Thyroid gland (tissue), 4 donors: ENCODE measurements at places on chromosomes 2 and 18.
A peak's percentile ranks its signal among the peaks of the same experiment; 100 is the strongest.

GRCh38 chr18:23353459-23353858, 99.6 kb upstream of the RIOK3 start:
- H3K4me3 ChIP-seq = no peak overlapping the region
- H3K27ac ChIP-seq = no peak overlapping the region
- no peaks in the 10 kb centered on the region for H3K36me3 ChIP-seq
- peaks cover 40% of the 10 kb centered on the region for H3K4me1 ChIP-seq
- H3K27me3 ChIP-seq = no peaks in the 10 kb centered on the region

DNA sequence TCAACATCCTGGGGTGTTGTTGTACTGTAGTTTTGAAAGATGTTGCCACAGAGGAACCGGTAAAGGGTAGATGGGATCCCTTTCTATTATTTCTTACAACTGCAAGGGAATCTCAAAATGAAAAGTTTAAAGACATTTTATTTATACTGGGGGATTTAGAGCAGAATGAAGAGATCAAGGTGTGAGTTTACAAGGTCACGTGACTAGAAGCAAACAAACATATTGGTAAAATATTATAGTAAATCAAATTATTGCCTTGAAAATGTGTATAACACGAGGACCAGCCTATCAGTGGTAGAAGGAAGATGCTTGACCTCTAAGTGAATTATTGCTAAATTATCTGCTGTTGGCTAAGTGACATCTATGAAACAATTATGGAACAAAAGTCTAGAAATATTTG, 97.2 kb downstream of the SMIM21 start:
- DNase-seq = no peak
- no peaks in the 10 kb centered on the region for H3K27me3 ChIP-seq
- no peaks in the 10 kb centered on the region for H3K36me3 ChIP-seq

GRCh38 chr2:121754851-121755236, 607 bp upstream of the TSN start:
- peaks cover 7% of the 10 kb centered on the region for H3K36me3 ChIP-seq
- H3K4me1 ChIP-seq = peaks cover 17% of the 10 kb centered on the region
- no peaks in the 10 kb centered on the region for H3K27me3 ChIP-seq
- DNase-seq = no peak
- H3K27ac ChIP-seq = no peak overlapping the region

GRCh38 chr2:172101821-172102390, 794 bp downstream of the DLX2 start:
- peaks cover 77% of the 10 kb centered on the region for H3K27me3 ChIP-seq
- no peaks in the 10 kb centered on the region for H3K36me3 ChIP-seq
- DNase-seq = no peak

DNA sequence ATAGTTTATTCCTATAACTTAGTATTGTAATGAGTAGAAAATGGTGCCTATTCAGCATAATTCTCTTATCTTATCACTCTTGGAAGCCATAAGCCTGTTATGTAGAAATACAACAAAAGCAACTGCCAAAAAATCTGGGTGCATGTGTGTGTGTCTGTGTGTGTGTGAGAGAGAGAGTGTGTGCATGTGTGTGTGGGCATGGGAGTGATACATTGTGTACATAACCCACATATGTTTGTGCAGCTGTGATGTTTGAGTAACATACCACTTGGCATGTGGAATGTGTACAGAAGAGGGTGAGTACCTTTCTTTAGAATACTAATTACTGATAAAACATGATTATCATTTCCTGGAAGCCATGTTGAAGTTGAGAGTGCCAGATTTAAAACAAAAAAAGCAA, 642.3 kb upstream of the SYT4 start:
- DNase-seq = no peak
- no peaks in the 10 kb centered on the region for H3K36me3 ChIP-seq
- H3K4me3 ChIP-seq = no peak overlapping the region
- no peaks in the 10 kb centered on the region for H3K27me3 ChIP-seq

DNA sequence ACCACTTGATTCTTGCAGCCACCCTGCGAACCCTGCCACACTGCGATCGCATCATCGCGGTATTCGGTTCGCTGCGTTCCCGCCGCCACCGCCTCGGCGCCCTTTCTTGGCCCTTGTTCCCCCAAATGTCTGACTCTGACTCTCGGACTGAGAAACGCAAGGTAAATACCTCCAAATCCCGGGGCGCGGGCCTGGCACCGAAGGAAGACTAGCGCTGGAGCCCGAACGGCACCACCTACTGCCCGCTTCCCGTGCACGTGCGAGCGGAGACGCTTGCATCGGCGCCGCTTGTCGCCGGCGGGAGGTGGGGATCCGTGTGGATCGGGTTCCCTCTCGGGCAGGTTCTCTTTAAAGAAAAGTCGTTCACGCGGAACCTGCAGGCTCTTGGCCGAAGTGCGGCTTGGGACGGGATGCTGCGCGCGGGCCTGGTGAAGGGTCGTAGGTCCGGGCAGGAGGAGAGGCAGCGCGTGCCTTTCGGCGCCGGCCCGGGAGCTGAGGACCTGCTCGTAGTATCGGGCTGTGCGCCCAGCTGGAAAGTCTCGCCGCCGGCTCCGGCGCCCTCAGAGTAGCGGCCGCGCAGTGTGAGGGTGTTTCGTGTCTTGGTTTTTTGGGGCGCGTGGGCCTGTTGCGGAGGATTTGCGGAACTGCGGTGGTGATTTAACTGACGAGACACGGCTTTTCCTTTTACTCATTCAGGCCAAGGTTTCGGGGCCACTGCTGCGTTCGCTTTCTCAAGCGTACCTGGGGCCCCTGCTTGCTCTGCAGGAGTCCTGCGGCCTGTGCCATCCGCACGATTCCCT, 514 bp downstream of the BCL2L11 start:
- H3K27me3 ChIP-seq = peaks cover 7% of the 10 kb centered on the region
- peaks cover 47% of the 10 kb centered on the region for H3K4me1 ChIP-seq
- H3K36me3 ChIP-seq = peaks cover 15% of the 10 kb centered on the region
- H3K4me3 ChIP-seq = peak overlapping the region; percentile 85

GRCh38 chr18:64082054-64082453, 66.8 kb downstream of the LINC00305 start:
- DNase-seq = no peak
- H3K27ac ChIP-seq = no peak overlapping the region
- no peaks in the 10 kb centered on the region for H3K27me3 ChIP-seq
- H3K4me1 ChIP-seq = no peaks in the 10 kb centered on the region
- no peak overlapping the region for H3K4me3 ChIP-seq
- H3K36me3 ChIP-seq = no peaks in the 10 kb centered on the region
